AG09319 (cell line): ENCODE measurements at places on chromosomes 5 and 9.

DNA sequence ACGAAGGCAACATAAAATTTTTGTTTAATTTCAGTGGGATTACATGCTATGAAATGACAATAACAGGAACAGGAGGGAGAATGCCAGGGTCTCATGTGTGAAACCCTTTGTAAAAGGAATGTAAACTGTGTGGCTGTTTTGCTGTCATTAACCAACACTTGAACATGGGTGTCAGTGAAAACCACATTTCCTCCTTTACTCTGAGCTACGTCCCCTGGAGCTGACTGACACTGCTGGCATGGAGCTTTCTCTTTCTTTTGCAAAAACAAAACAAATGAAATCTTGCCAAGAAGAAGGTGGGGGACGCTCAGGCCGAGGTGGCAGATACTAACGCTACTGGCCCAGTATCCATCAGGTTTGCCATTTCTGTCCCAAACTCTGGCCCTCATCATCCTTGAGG lies 121.4 kb downstream of the DMRT2 start:
- DNase-seq = no peak

DNA sequence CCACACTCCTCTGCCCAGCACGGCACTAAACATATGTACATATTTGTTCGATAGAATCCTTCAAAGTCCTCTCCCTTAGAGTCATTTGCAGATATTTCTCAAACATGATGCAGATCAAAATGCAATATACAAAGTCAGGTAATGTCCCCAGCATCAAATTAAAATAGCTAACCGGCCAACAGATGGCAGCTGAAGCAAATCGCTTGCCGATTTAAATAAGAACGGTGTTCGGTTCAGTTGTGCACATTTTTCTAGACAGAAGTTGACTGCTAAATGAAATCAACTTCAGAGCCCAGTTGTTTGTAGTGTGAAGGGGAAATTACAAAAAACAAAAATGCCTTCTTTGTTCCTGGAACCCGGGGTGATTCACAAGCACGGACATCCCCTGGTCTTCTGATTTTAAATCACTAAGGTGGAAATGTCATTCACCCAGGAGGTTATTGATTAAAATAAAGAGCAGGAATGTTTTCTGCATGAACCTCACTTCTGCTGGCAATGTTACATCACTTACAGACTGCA lies 219.2 kb downstream of the EBF1 start:
- no peak for DNase-seq

DNA sequence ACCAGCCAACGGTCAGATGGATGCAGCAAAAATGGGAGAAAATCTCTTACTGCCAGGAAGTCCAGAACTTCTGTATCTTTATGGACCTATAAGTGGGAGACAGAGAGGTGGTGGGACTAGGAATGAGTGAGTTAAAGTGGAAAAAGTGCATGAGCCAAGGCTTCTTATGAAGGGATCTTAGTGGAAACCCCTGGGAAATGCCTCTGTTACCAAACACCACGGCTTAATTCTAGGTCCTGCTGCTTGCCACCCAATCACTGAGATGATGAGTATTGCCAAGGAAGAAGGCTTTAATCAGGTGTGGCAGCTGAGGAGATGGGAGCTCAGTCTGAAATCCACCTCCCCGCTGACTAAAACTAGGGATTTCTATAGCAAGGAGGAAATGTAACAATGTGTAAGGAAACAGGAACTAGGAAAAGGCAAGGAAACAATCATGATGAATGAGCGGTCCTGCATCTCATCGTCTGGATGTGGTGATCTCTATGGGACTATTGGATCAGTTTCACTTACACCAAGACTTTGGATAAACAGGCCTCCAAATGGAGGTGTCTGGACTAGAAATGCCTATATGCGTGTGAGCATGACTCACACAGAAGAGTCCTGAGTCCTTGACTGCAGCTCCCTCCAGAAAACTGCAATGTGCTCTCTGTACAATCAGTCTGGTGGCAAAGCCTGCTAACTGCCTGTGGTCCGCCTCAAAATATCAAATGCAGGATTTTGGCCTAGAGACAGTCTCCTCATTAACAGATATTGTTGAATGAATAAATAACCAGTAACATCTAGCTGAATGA lies 98.2 kb upstream of the PRR16 start:
- no peak for DNase-seq

GRCh38 chr5:139884144-139884543 lies 88.5 kb downstream of the PSD2 start:
- no peak for DNase-seq

- DNase-seq = no peak
These were observed 52.2 kb upstream of the ANGPTL2 start for GRCh38 chr9:127174386-127175318.
